ENCODE measurements at places on chromosomes 7 and 10.
A peak's percentile ranks its signal among the peaks of the same experiment; 100 is the strongest.

DNA sequence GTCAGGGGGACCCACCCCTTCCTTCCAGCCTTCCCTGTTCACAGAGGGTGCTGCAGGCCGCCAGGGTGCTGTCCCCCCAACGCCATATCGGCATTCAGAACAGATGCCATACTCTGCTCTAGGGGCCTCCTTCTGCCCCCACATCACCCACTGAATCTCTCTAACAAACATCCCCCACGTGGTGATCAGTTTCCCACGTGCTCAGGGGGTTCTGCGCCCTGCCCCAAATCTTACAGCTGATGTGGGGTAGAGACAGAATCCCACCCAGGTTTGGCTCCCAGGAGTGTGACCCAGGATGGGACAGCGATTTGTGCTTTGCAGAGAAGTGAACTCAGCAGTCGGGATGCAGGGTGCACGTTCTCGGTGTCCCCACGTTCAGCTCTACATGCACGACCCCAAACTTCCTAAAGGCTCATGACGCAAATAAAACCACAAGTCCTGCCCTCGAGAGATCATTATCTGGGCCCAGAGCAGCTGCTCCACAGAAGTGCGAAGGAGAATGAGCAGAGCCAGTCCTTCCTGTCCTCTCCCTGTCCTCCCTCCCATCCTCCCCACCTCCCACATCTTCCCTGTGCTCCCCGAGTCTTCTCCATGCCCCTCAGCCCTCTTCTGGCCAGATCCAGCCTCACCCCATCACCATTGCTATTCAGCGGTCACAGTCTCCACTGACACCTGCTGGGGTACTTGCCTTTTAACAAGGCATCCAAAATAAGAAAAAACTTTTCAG lies 423.4 kb downstream of the DNAJB6 start:
- DNase-seq, result no peak

GRCh38 chr7:55081068-55081467 lies 62.3 kb downstream of the EGFR start:
- no peak for DNase-seq

GRCh38 chr7:37083311-37084096 lies 359.2 kb upstream of the AOAH start:
- DNase-seq, result no peak

- DNase-seq, result no peak
Observed at GRCh38 chr7:16708980-16709379, 44.6 kb upstream of the TSPAN13 start.

DNA sequence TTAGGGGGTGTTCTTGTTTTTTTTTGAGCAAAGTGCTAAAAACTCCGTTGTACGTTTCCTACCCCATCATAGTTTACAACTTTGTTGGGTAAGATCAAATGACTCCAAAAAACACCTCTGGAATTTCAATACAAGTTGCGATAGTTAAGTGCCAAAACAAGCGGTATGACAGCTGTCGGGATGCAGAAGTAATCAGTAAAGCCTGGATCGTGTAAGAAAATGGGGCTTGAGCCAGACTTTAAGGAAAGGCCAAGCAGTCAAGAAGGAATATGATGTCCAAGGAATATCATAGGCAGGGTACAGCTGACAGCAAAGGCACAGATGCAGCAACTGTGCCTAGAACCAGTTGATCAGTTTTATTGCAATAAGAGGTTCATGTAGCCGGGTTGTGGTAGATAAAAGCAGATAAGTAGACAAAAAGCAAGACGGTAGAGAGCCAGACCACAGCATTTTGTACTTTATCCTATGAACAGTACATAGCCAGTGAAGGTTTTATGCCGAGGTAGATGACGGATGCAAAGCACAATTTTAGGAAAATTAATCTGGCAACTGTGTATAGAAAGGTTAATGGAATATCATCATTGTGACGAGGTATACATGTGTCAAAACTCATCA lies 45.5 kb downstream of the UBE2H start:
- DNase-seq, result no peak

- DNase-seq, result peak; percentile 12
Observed at GRCh38 chr7:144384071-144384470, 19.4 kb downstream of the NOBOX start.

DNA sequence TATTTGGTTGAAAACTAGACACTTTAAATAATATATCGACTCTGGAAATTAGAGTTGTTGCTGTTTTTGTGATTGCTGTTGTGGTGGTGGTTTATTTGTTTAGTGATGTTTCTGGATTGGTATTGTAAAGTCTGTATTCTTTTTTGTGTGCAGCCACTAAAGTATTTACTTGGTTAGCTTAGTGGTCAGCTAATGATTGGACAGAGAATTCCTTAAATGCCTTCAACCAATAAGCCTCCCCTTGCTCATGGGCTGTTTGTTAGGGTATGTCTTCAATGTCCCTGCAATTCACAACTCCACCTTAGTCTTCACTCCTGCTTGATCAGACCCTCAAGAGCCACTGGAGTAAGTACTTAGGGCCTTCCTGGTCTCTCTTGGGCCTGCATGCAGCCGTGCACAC lies 71.0 kb downstream of the PAXIP1 start:
- DNase-seq, result no peak

DNA sequence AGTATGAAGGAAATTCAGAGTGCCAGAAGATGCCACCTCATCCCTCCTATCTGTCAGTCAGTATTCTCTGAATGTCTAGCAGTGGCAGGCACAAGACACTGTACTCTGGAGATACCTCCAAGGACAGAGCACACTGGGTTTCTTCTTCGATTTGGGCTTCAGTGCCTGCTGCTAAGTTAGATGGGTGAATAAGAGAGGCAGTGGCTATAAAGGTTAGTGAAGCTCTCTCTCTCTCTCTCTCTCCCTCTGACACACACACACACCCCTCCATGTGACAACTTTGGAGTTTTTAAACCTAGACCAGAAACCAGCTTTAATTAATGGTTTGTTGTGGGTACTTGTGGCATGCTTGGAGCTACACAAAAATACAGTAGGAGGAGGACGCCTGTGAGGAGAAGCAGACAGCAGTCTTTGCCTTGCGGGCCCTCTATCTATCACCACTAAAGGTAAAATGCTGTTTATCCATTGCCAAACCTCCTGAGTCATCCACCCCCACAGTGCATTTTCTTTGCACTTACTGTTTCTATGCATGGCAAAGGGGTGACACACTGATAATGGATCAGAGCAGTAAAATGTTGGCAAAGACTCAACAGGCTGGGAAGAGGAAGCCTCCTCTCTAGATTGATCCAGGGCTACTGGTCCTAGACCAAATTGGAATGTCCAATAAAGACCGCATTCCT lies 102.5 kb downstream of the TRIL start:
- no peak for DNase-seq

DNA sequence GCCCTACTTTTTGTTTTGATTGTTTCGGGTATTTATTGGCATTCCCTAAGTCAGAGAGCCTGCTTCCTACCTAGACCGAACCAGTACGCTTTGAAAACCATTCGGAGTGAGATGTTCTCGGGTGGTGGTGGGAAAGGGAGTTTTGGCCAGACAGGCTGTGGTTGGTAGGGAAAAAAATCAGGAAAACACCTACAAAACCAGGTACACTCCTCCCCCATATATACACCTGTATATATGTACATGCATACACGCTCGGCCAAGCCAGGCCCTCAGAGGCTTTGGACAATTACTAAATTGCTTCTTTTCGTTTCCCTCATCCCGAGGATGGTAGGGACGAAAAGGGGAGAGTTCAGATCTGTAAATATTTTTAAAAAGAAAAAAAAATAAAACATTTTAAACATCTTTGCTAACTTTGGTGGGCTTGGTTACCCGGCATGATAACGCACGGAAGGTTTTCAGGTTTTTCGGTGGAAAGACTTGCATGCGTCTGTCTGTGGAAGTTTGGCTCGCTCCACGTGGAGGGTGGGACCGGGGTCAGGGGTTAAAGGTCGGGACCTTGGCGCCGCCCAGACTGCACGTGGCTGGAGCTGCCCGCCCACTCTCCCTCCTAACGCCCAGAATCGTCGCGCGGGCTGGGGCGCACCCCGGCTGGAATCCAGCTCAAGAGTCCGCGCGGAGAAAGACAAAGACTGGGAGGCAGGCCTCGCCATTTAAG lies 2.5 kb downstream of the HMX2 start:
- no peak for DNase-seq

GRCh38 chr10:113384181-113384580 lies 168.7 kb upstream of the HABP2 start:
- DNase-seq, result no peak
